ENCODE measurements at places on chromosomes 16 and 17.
A peak's percentile ranks its signal among the peaks of the same experiment; 100 is the strongest.

DNA sequence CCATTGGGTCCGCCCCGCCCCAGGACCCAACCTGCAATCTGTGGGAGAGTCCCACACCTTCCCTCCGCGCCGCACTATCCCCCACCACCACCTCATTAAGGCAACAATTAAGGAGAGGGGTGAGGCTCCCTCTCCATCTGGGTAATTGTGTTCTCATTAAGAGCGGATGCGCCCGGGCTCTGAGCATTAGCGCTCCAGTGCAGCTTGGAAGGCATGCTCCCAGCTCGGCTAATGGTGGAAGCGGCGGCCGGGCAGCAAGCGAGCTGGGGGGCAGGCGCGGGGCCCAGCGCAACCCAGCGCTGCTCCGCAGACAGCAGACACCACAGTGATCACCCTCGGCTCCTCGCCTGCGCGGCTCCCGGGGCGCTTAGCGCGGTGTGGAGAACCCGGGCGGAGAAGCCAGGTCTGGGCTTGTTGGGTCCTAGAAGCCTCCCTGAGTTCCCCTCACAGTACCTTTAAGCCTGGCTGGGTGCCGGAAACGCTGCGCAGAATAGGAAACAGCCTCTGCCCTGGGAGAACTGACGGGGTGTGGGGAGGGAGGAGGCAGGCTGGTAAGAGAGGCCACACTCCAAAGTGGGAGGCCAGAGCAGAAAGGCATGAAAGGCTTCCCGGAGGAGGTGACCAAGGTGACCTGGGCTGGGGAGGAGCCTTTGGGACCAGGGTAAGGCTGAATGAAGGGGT is 6.4 kb downstream of the CBLN1 start:
- DNase-seq: no peak

- DNase-seq: no peak
These were observed 19.5 kb downstream of the SOCS3 start for GRCh38 chr17:78340183-78340955.

DNA sequence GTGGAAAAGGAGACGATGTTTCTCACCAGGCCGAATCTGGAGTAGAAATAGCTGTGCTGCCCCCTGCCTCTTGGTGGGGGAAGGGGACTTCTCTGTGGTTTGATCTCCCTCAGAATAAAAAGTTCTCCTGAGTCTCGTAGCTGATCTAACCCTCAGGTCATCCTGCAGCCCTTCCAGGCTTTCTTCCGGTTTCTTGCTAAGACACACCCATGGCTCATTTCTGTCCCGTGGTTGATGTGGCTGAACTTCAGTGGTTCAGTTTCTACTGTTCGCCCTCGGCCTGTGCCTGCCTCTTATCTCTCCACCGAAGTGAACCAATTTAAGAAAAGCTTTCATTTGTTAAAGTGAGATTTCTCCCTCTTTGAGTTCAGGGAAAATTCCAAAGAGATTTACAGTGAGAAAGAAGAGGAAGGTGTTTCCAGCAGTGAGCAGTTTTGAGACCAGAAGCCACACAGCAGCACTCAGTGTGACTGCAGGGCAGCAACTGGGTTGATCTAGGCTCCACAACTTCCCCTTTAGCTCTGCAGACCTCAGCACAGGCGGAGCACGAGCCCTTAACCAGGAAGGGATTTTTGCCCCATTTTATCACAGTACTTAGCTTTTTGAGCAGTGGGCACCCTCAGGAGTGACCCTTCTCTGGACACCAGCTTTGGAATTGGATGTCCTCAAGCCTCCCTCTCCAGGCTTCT is 34.9 kb upstream of the CACNG5 start:
- DNase-seq: no peak

DNA sequence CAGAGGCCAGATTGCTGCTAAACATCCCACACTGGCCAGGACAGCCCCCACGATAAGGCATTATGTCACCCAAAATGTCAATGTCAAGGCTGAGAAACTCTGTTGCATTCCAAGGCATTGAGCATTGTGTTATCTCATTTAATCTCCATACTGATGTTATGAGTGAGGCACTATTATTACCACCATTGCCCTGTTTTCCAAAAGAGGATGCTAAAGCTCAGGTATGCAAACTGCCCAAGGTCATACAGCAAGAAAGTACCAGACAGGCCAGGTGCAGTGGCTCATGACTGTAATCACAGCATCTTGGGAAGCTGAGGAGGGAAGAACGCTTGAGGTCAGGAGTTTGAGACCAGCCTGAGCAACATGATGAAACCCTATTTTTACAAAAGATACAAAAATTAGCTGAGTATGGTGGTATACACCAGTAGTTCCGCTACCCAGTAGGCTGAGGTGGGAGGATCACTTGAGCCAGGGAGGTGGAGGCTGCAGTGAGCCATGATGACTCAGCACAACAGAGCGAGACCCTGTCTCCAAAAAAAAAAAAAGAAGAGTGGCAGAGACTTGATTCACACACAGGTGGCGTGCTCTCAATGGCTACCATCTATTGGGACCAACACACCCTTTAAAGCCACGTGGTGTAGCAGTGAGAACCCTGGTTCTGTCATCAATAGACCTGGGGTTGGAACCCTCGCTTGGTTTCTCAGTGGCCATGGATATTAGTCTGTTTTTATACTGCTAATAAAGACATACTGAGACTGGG is 58.8 kb upstream of the GRIN2A start:
- no peak for DNase-seq

DNA sequence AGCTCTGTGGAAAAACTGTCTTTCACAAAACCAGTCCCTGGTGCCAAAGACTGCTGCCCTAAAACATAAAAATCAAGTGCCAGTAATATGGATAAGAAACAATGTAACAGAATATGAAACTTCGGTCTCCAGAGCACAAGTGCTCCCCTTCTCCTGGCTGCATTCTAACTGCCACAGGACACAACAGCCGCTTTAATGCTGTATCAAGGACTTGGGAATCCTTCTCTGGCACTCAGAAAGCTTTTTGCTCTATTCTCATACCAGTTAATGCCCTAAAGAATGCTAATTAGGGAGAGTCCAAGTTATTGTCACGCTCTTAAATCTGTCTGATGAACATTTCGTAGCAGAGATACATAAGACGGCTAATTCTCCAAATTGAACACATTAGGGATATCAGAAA is 90.9 kb downstream of the PARN start:
- DNase-seq: no peak

DNA sequence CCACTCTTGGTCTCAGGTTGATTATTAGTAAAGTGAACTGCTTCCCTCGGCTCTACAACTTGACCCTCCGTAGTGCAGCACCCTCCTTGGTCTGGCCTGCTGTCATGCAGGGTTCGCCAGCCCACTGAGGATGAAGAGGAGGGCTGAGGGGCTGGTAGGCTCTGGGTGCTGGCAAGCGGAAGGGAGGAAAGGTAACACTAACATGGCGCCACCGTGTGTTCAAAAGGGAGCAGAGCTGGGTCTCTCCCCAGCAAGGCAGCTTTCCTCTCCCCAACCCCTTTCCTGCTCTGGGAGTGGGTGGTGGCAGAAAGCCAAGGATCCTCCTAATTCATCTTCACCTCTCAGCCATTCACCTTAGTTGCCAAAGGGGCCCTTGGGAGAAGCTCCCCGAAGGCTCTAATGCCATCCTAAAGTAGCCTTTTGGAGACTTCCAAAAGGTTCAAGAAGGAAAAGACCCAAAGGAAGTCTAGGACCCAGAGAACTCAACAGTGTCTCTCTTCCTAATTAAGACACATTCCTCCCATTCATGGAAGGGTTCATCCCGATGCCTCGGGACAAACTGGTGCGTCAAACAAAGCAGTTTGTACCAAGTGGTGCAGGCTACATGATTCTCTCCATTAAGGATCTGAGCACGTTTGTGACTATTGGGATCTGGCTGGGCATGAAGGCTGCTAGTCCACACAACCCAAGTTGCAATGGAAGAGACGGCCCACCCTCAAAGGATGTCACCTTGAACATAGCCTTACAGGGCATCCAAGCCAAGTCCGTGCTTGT is 90.8 kb upstream of the TOB1 start:
- peak; percentile 85 for DNase-seq

GRCh38 chr16:13165024-13165423 is 263.6 kb downstream of the SHISA9 start:
- DNase-seq: no peak

Measured in hematopoietic multipotent progenitor cell treated with erythropoietin and hydrocortisone succinate and interleukin-3 and kit ligand, for 6 days (in vitro differentiated cells).